ENCODE measurements at places on chromosomes 11 and 22.

DNA sequence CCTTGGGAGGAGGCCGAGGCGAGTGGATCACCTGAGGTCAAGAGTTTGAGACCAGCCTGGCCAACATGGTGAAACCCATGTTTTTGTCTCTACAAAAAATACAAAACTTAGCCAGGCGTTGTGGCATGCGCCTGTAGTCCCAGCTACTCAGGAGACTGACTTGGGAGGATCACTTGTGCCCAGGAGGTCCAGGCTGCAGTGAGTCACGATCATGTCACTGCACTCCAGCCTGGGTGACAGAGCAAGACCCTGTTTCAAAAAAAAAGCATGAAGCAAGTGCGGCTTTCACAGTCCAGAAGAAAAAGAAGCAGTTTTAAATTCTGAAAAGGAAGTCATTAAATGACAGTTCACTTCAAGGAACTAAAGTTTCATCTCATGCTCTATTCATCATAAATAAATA, 7.1 kb upstream of the LTO1 start:
- DNase-seq, result no peak

DNA sequence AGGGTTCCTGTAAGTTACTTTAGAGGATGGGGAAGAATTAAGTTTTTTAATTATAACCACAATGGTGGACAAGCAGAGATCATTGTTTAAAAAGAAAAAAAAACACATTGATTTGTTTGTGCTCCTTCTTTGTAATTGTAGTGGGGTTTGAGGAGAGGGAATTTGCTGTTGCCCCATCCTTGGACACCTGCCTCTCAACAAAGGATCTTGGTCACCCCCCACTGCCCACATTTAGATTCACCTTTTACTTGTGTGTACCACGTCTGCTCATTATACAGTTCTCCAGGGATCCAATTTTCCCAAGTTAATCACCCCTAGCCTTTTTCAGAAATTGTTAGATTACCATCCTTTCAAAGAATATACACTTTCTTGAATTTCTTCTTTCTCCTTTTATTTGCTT, 53.0 kb downstream of the DNAJC24 start:
- no peak for DNase-seq

DNA sequence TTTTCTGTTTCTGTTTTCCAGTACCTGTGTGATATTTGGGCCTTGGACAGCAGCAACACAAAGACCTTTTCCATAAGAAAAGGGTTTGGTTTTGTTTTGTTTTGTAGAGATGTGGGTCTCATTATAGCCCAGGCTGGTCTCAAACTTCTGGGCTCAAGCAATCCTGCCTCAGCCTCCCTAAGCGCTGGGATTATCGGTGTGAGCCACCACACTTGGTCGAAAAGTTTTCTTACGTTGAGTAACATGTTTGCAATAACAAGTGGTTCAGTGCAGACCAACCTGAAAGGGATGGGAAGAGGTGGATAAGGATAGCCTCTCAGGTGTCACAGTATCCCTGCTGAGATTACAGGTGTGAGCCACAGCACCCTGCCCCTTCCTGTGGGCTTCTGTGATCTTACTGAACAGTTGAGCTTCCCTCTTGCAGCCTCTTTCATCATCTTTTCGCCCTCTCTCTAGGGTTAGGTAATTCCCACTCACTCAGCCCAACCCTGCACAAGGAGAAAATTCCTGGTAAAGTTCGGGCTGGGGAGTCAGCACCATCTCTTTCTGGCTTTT, 3.5 kb upstream of the MRPL48 start:
- peak; percentile 57 for DNase-seq

- no peak for DNase-seq
Measured at GRCh38 chr22:36803358-36803757, 13.5 kb downstream of the PVALB start.

GRCh38 chr11:24637520-24637919, 140.7 kb downstream of the LUZP2 start:
- DNase-seq, result no peak

DNA sequence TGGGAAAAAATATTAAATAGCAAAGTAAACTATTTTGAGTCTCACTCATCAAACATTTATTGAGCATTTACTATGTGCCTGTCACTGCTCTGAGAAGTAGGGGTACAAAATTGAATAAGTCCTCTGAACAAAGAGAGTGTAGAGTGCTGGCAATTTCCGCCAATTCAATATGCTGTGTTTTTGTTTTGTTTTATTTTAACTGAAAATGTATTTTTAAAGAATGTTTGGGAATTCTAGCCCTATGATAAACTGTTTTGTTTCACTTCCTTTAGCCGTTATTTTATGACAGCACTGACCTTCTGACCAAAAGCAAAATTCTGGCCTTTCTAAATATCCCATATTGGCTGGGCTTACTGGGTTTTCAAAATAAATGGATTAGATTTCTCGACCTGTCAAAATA, 64.7 kb upstream of the LMO2 start:
- DNase-seq, result no peak

GRCh38 chr11:35990170-35990569, 46.3 kb downstream of the LDLRAD3 start:
- no peak for DNase-seq

GRCh38 chr11:114447892-114448291, 8.6 kb downstream of the REXO2 start:
- DNase-seq, result no peak

- DNase-seq, result no peak
Measured at GRCh38 chr11:120017582-120018150, 120.2 kb downstream of the TRIM29 start.

DNA sequence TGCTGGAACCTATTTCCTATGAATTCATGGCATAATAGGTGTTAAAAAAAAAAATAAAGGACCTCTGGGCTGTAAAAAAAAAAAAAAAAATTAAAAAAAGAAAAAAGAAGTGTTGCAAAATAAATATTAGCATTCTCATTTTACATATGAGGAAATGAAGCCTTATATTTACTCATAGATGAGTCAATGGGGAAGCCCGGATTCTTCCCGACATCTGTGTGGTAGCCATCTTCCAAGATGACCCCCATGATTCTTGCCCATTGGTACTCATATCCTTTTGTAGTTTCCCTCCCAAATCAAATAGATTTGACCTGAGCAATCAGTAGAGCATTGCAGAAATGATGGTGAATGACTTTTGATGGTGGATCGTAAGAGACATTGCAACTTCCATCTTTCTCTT, 3.0 kb upstream of the SWAP70 start:
- DNase-seq, result no peak

DNA sequence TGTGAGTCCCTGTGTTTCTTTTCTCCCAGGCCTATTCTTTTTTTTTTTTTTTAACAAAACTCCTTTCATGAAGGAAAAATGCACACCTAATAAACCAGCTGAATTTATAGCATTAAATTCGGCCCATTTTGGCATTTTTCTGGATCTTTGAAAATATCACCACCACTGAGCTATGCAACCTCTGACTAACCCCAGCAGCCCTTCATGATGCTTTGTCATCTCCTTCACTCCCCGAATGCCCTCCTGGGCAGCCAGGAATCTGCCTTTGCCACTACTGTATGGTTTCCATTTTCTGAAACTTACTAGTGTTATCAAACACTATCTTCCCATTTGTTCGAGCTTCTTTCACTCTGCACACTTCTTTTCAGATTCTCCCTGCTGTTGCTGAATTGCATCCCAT, 97.9 kb downstream of the ZNF280B start:
- no peak for DNase-seq

DNA sequence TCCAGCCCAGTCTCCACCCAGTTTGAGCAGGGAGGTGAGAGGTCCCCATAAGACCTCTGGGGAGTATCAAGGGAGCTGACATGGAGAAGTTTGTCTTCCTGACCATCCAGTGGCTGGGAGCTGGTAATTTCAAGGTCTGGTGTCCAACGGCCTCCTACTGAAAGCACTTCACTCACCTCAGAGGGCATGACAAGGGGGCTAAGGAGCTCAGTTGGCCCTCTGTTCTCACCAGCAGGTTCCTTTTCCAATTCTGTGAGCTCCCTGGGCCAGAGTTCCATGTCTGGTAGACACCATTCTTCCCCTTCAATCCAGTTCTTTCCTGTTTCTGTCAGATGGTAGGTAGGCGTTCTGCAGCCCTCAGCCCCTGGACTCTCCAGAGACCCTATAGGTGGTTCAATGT, 3.1 kb downstream of the SELENOH start:
- DNase-seq, result no peak

DNA sequence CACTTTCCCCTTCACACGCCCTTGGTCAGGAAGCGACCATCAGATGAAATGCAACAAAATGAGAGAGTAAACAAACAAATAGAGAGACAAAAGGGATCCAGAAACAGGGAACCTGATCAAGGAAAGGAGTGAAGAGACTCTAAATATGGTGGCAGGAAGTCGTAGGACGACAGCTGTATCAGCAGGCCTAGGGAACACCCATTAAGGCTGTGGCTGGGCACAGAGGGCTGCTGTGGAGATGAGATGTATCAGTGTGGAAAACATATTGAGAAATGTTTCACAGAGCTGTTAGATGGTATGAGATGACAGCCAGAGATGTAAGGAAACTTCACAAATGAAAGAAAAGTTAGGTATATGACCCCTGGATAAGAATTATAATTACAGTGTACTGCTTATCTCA, 155.8 kb upstream of the MTMR2 start:
- DNase-seq, result no peak

DNA sequence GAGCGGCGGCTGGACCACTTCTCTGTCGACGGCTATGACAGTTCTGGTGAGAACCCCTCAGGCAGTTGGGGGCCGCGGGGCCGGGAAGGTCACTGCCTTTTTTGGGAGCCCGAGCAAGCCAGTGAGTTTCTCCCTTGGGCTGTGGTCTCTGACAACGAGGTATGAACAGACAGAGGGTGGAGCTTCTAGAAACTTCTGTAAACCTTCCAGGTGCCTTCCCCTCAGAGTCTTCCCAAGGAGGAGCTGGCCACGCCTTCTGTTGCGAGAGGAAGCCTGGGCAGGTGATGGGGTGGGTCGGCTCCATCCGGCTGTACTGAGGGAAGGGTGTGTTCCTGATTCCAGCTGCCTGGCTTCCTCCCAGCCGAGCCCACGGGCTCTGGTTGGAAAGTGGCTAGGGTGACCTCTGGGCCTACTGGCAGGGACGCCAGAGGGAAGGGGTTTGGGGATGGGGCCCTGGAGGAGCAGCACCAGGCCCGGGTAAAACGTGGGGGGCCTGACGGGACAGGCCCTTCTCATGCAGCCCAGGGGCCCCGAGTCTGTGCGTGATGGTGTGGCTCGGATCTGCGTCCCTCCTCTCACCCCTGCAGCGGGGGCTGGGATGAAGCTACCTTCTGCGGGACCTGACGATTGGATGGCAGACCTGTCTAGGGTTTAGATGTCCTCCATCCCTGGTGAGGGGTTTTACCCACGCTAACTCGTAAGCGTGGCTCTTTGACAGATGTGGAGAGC, 110.8 kb downstream of the KCNQ1OT1 start:
- no peak for DNase-seq

DNA sequence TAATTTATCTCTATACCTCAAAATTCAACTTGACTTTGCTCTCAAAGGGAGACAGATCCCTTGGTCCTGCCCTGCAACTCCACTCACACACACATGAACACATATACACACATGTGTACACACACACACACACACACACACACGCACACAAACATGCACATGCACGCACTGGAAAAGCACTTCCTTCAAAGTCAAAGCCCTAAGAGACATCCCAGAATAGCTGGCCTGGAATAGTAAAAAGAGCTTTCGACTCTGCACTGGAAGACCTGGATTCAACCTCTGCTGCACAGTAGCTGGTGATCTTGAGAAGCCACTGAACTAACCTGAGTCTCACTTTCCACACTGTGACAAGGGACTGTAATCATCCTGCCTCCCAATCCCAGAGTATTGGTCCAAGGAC, 26.8 kb downstream of the TENM4 start:
- no peak for DNase-seq

GRCh38 chr22:45923212-45923611, 53.8 kb downstream of the WNT7B start:
- DNase-seq, result no peak

DNA sequence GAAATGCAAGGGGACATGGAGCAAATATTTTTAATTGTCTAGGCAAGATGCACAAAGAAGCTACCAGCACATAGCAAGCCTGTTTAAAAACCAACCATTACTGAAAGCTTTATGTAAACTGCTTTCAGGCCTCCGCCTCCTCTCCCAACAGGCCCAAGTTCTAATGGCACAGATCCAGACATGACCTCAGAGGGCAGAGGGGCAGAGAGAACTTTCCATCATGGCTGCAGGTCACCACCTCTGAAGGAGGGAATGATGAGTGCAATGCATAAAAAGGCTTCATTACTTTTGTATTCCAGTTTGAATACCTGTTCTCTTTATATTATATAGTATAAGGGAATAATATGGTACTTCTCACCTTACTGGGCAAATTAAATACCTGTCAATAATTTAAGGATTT, 15.2 kb downstream of the DDX17 start:
- DNase-seq, result no peak

DNA sequence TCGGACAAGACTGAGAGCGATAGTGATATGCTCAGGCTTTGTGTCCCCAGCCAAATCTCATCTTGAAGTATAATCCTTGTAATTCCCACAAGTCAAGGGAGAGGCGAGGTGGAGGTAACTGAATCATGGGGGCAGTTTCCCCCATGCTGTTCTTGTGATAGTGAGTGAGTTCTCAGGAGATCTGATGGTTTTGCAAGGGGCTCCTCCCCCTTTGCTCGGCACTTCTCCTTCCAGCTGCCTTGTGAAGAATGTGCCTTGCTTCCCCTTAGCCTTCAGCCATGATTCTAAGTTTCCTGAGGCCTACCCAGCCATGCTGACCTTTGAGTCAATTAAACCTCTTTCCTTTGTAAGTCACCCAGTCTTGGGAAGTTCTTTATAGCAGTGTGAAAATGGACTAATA, 7.5 kb upstream of the FOLR2 start:
- DNase-seq, result peak; percentile 47

- DNase-seq, result no peak
Measured at GRCh38 chr22:30143265-30143664, 63.0 kb downstream of the HORMAD2 start.

GRCh38 chr22:30240541-30241417, 5.8 kb downstream of the LIF start:
- no peak for DNase-seq

- no peak for DNase-seq
Measured at GRCh38 chr11:104337273-104337672, 173.3 kb upstream of the PDGFD start.

- peak; percentile 17 for DNase-seq
Measured at GRCh38 chr11:45336136-45336535, 50.0 kb upstream of the SYT13 start.

GRCh38 chr22:35392357-35392756, 7.6 kb upstream of the MCM5 start:
- DNase-seq, result no peak

DNA sequence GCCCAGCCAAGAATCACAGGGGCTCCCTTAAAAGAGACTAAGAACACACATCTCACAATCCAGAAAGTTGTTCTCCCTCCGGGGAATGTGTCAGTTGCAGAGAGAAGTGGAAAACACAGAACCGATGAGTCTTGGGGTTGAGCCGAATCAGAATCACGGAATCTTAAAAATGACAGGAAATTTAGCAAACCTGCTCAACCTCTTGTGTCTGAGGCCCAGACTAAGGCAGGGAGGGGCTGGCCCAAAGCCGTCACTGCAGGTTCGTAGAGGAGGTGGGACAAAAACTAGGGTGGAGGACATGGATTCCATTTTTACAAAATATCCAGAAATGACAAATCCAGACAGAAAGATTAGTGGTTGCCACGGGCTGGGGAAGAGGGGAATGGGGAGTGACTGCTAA, 63.8 kb downstream of the KIAA1671 start:
- DNase-seq, result no peak

GRCh38 chr11:11163236-11163635, 189.8 kb downstream of the CSNK2A3 start:
- peak; percentile 74 for DNase-seq
